T-helper 2 cell treated with Interferon-gamma antibody and Interleukin-4, amounts not matched to agents 5 μg/mL and 100 μg/mL, for 36 hours (primary cell): ENCODE measurements at places on chromosomes 1 and 21.

GRCh38 chr1:65703853-65704252, 88.8 kb upstream of the PDE4B start:
- DNase-seq, result no peak

DNA sequence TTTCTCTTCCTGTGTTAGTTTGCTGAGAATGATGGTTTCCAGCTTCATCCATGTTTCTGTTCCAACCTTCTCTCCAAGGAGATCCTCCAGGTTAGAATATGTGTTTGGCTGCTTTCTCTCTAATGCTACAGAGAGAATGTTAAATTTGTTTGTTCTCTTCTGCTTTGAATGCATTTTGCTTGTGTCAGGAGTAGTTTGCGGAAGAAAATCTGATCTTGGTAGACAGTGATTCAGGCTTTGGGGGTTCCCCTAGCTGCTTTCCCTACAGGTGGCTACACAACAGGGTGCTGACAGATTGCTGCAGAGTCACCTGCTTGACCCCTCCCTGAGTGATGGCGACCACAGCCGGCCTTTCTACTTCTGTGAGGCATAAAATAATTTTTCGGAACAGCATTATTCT, 41.8 kb downstream of the MACO1 start:
- no peak for DNase-seq

DNA sequence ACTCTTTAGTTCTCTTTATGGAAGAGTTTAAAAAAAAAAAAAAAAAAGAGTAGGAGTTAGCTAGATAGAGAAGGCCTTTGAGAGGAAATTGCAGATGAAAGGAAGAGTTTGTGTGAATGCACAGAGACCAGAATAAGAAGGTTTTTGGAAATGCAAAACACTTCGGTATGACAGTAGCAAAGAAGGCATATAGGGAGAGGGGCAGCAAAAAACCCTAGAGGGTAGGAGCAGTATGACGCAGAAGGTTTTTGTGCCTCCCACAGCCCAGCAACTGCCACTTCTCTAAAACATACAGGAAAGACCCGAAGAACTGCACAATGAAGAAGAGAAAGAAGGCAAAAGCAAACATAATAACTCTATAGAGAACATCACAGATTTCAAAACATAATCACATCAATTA, 84.3 kb downstream of the WDR64 start:
- DNase-seq, result no peak

- no peak for DNase-seq
These were observed 67.7 kb downstream of the COL18A1 start for GRCh38 chr21:45472445-45473365.

- no peak for DNase-seq
These were observed 159.6 kb downstream of the NFIA start for GRCh38 chr1:61241973-61242381.

GRCh38 chr1:76891931-76892622, 24.8 kb downstream of the ST6GALNAC5 start:
- no peak for DNase-seq

DNA sequence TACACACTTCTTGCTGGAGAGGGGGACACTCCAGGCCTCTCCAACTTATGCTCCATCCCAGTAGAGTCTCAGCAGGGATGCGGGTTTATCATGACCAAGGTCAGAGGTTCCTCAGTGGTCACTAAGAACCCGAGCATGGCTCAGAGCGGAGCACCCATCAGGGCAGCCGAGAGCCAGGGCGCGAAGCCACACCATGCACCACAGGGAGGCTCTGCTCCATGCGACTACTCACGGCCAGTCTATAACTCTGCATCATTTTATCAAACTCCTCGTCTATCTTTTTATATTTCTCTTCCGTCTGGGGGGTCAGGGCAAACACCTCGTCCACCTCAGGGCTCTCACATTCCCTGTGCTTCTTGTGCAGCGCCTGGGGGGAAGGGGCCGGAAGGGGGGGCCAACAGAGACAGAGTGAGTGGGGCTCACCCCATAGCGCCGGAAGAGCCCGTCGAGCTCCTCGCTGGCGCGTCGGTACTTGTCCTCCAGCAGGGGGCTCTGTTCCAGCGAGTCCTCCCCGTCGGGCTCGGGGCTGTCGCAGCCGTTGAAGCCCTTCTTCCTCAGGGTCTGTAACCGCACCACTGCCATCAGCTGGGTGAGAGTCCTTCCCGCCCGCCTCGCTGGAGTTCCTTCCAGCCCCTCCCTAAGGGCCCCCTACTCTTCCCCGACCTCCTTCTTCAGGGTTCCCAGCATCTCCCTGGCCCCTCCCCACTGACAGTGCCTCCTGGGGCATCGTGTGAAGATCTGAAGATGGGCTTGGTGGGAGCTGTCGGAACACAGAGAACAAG, 20.0 kb downstream of the MEF2D start:
- DNase-seq, result peak; percentile 54

DNA sequence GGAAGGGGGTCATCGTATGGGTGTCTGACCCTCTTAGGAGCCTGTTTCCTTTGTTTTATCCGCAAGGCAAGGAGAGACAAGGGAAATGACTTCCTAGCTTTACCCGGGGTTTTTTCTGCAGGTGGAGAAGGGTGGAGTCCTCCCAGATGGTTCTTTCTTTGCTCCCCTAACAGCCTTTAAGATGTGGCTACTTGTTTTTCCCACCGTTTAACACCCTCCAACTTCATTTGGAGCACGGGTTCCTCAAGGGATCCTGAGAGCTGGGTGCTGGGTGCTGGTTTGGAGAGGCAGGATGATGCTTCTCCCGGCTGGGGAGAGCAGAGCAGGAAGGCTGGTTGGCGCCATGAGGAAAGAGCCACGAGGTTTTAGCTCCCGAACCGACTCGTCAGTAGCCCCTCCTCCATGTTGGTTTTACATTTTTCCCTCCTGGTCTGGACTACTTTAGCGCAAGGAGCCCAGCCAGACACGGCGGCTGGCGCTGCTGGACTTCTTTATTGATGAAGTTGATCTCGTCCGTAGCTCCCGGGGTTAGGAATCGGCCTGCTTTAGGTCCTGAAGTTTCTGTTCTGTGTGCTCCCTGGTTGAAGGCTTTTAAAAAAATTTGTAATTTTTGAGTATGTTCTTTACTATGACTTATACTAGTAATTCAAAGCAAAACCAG, 1.4 kb downstream of the UCK2 start:
- DNase-seq, result peak; percentile 20
